ENCODE measurements at places on chromosomes 3 and 15.

- DNase-seq = peak; percentile 55
Observed at GRCh38 chr3:19539518-19540392, 391.4 kb downstream of the KCNH8 start.

GRCh38 chr15:65305150-65305758 is 777 bp downstream of the RNU5B-1 start:
- DNase-seq = no peak

DNA sequence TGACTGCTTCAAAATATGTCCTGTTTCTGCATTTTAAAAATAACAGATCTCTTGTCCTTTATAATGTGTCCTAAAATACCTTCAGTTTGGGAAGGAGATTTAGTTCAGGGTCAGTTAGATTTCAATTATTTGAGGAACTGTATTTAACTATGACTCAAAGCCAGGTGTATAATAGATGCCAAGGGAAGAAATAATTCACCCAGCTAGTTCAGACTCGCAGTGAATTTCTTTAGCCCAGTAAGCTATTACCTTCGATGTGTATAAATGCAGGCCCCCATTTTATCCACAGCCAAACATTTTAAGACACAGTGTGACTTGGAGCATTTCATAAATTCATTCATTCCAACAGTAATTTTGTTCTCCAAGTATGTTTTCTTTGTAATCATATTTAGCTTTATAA is 458.0 kb downstream of the ZNF385D start:
- no peak for DNase-seq

DNA sequence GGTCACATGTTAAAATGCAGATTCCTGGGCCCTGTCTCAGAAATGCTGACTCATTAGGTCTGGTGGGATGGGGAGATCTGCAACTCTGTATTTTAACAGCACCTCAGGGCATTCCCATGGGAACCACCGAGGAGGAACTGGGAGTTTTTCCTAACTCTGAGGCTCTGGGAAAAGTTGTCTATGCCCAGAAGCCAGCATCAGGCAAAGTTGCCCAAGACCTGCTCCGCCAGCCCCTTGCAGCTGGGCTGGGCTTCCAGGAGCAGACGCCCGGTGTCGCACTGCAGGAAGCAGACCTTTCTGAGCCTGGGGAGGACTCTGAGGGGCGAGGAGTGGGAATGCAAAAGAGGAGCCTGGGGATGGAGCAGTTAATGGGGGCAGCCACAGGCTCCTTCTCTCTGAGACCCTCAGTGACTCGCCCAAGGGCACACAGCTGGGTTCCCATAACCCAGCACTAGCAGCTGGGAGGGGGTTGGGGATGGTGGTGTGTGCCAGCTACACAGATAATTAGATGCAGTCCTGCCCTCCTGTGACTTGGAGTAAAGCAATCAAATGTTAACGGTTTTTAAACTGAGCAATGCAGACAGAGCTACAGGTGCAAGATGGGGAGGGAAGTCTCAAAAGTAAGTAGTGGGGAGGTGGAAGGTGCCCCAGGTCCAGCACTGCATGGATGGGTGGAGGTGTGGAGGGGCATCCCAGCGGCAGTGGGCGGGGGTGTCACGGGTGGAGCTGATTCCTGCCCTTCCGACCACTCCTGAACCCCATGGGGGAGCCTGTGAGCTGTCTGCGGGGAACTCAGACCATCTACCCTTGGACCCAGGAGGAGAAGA is 100.4 kb downstream of the LSM3 start:
- DNase-seq = no peak
